AG08395 (cell line): ENCODE measurements at places on chromosomes 5 and 9.

DNA sequence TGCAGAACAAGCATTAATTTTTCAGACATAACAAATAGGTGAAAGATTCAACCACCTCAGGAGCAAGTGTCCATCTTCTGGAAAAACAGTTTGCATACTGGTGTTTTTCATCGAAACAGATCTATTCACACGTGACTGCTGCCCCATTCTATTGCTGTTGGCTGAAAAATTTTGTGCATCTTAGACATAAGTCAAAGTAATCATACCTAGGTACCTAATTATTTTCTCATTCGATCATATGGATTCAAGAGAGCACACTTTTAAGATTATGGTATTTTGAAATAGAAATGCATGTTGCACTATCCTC, 72.9 kb upstream of the CDH6 start:
- DNase-seq: no peak

- DNase-seq: no peak
Observed at GRCh38 chr5:2801577-2802525, 50.4 kb upstream of the IRX2 start.

DNA sequence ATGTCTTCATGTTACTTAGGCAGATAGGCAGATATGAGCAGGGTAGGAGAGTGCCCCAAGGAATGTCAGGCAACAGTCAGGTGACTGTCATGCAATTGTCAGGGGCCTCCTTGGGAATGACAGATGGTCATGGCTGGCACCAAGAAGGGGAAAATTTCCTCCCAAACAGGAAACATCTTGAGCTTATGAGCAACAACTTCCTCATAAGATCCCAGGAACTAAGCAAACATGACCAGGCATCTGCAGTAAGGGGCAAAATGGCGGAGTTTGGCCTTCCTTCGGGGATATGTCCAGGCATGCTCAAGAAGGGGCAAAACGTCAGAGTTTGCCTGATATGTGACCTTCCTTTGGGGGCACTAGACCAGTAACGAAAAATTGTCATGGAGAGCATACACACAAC, 591.8 kb downstream of the PDE4D start:
- no peak for DNase-seq

- DNase-seq: no peak
Observed at GRCh38 chr9:8762479-8763085, 963.0 kb upstream of the DMAC1 start.

DNA sequence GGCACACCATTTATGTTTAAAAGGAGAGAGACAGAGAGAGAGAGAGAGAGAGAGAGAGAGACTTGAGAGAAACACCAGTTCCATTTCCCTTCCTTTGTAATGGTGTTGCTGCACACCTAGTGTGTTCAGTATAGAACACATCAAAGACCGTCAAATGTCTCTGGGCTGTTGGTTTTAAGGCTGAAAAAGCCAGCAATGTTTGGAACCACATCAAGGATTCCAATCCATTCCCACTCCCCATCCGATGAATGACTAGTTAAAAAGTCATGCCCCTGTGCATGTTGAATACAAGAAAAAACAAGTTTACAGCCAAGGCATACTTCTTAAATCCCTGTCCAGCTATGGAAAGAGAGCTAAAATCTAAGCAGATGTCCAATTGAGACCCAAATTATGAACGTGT, 83.0 kb upstream of the IFNE start:
- no peak for DNase-seq

- no peak for DNase-seq
Observed at GRCh38 chr5:75710637-75711036, 6.6 kb downstream of the POC5 start.

DNA sequence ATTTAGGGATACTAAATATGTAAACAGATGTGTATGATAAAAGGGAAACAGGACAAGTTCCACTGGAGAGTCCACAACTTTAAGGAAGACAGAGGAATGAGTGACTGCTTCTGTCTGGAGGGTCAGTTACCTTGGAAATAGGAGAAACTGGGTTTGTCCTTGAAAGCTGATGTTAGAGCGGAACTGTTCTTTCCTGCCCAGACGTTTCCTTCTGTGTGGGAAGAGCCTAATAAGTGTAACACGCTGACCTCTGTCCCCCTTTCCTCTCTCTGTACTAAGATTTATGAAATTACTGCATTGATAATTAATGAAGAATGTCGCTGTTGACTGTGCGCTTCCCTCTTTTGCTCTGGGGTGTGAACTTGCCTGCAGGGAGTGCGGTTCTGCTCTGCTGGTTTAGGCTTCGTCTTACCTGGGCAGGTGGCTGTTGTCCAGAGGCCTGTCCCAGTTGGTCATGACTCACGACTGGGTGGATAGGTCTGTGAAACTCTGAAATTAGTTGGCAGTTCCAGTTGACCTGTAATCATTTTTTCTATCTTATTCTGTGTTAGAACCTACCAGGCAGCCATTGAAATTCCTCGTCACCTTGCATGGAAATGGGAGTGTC, 126.8 kb downstream of the MTRR start:
- no peak for DNase-seq

DNA sequence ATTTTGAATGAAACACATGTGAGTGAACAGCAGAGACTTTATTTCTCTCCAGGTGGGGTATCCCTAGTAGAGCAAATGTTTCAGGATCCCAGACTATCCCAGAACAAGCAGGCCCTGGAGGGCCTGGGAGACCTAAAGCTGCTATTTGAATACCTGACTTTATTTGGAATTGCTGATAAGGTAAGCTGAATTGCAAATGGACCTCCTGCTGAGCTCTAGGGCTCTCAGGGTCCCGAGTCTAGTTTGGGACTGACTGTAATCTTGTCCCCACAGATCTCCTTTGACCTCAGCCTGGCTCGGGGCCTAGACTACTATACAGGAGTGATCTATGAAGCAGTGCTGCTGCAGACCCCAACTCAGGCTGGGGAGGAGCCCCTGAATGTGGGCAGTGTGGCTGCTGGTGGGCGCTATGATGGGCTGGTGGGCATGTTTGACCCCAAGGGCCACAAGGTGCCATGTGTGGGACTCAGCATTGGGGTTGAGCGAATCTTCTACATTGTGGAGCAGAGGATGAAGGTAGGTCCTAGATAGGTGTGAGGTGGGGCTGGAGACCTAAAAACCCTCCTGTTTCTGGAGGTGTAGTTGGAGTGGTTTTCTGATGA, 3.3 kb upstream of the ZMAT2 start:
- DNase-seq: no peak

- DNase-seq: no peak
Observed at GRCh38 chr5:98085593-98085992, 687.9 kb upstream of the RGMB start.

DNA sequence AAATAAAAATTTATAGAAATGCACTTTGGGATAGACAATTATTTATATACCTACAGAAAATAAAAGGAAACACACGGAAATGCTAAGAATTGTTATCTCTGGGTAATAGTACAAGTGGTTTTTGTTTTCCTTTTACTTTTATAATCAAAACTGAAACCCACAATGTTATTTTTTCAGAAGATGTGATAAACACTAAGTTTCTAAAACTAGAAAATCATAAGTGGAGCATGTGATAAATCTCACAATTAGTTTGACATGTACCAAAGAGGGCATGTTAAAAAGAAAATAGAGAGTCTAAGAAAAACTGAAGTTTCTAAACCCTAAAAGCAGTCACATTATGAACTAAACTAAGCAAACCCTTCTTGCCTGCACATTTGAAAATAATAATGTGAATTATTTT, 61.1 kb downstream of the OXCT1 start:
- DNase-seq: no peak

- DNase-seq: no peak
Observed at GRCh38 chr5:7186818-7187217, 209.1 kb upstream of the ADCY2 start.

DNA sequence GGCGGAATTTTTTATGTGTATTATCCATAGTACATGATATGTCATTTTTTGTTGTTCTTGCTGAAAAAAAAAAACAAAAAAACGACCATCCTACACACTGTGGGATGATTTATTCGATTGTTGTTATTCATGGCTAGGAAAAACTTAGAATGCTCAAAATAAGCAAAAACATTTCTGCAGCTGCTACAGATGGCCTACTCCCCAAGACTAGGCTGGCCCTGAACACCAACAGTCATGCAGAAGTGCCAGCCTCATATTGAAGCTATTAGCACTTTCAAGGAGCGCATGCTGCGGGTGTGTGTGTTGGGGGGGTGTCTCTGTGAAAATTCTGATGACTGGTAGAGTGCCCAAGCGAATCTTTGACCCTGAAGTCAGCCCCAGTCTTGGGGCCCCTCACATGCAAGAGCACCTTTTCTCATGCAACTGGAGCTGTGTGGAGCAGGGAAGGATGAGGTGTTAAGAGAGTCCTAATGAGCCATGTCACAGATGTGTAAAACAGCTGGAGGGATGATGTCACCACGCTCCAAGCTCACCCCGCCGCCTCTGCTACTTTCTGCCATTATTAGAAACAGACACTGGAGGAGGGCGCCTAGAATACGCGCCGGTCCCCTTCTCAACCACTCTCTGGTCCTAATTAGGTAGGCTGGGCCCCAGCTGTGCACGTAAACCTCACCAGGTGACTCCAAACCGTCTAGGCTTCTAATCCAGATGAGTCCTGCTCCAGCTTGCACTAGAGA, 61.0 kb upstream of the SMIM23 start:
- peak; percentile 5 for DNase-seq

DNA sequence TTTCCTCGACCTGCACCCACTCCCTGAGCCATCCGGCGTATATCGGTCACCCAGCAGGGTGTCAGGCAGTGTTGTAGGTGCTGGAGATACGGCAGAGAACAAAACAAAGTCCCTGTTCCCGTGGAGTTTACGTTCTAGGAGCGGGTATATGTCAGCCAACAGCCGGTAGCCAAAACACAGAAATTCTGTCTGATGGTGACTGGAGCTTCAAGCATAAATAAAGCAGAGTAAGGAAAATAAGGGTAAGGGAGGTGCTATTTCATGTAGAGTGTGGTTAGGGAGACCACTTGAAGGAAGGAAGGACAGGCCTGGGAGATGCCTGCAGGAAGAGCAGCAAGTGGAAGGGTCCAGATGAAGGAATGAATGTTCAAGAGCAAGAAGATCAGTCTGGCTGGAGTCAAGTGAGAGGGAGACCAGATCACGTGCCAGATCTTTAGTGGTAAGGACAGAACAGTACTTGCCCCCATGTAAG, 783 bp upstream of the ZFR start:
- no peak for DNase-seq
